Upper lobe of left lung (tissue), 6 donors: ENCODE measurements at places on chromosomes 4 and X. TPM values are rescaled to one million over a fixed set of nuclear protein-coding genes. Genes with fewer than 3 reads are reported as not detected.

The ASB9 gene
- total RNA-seq, result 6.2 TPM

The PCSK1N gene
- 1.4 TPM for total RNA-seq

The SLC7A11 gene
- 2.7 TPM for total RNA-seq

The POLN gene
- 3.1 TPM for total RNA-seq

- no peaks in the 10 kb centered on the region for H3K36me3 ChIP-seq
- DNase-seq, result no peak
- H3K27me3 ChIP-seq, result no peaks in the 10 kb centered on the region
- H3K27ac ChIP-seq, result no peak overlapping the region
- no peaks in the 10 kb centered on the region for H3K4me1 ChIP-seq
- H3K4me3 ChIP-seq, result no peak overlapping the region
Observed at GRCh38 chr4:20195071-20195885, 56.4 kb upstream of the SLIT2 start.

GRCh38 chr4:140102421-140102820, 51.6 kb downstream of the MAML3 start:
- H3K27ac ChIP-seq, result no peak overlapping the region
- H3K27me3 ChIP-seq, result no peaks in the 10 kb centered on the region
- no peak overlapping the region for H3K4me3 ChIP-seq
- peaks cover 45% of the 10 kb centered on the region for H3K4me1 ChIP-seq
- no peak for DNase-seq
